ENCODE measurements at places on chromosomes 16 and 17.

GRCh38 chr17:65954148-65954449 is 237.8 kb downstream of the CEP112 start:
- H3K36me3 ChIP-seq = no peaks in the 10 kb centered on the region
- peaks cover 28% of the 10 kb centered on the region for H3K27me3 ChIP-seq
- no peak overlapping the region for H3K4me3 ChIP-seq
- no peak for DNase-seq
- no peaks in the 10 kb centered on the region for H3K4me1 ChIP-seq

DNA sequence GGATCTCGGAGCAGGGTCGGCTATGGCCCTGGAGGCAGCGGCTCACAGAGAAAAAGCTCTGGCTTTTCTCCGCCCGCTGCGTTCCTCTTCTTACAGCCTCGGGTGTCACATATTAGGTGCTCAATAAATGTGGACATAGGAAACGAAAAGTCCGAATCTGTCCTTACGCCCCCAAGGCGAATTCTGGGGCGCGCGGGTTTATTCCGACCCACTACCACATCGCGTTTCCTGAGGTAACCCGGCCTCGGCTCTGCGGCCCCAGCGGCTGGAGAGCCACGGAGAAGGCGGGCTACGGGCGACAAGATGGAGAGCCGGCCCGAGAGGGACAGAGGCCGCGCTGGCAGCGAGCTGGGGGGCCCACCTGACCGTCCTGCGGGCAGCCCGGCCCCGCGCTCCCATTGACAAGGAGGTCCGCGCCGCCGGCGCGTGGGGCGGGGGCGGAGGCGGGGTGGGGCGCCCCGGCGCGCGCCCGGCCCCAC is 573 bp upstream of the GNAO1 start:
- peaks cover 33% of the 10 kb centered on the region for H3K27me3 ChIP-seq
- no peak overlapping the region for H3K4me3 ChIP-seq
- H3K36me3 ChIP-seq = no peaks in the 10 kb centered on the region

DNA sequence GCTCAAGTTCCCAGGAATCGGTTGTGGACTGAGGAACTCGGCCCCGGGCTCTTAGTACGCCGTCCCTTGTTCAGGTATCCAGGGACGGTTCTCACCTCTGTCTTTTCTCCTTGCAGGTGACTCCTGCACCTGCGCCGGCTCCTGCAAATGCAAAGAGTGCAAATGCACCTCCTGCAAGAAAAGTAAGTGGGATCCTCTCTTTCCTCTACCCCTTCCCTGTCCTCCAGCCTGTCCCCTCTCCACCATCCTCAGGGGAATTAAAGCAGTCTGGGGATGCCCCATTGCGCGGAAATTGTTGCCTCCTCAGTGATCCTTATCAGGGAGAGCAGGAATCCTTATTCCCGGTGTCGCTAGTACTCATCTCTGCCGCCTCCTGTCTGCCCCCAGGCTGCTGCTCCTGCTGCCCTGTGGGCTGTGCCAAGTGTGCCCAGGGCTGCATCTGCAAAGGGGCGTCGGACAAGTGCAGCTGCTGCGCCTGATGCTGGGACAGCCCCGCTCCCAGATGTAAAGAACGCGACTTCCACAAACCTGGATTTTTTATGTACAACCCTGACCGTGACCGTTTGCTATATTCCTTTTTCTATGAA is 585 bp downstream of the MT2A start:
- no peaks in the 10 kb centered on the region for H3K27me3 ChIP-seq
- peak overlapping the region; percentile 89 for H3K27ac ChIP-seq
- DNase-seq = no peak
- H3K4me1 ChIP-seq = peaks cover 60% of the 10 kb centered on the region

GRCh38 chr17:28471531-28472342 is 1.7 kb upstream of the SLC13A2 start:
- H3K27ac ChIP-seq = no peak overlapping the region
- H3K36me3 ChIP-seq = no peaks in the 10 kb centered on the region
- peaks cover 13% of the 10 kb centered on the region for H3K27me3 ChIP-seq
- no peak overlapping the region for H3K4me3 ChIP-seq
- DNase-seq = no peak
- peaks cover 30% of the 10 kb centered on the region for H3K4me1 ChIP-seq

GRCh38 chr16:21301895-21302291 is 23.8 kb upstream of the CRYM start:
- no peak for DNase-seq
- no peak overlapping the region for H3K27ac ChIP-seq
- no peaks in the 10 kb centered on the region for H3K36me3 ChIP-seq
- H3K4me3 ChIP-seq = peak overlapping the region; percentile 79
- H3K27me3 ChIP-seq = peaks cover 45% of the 10 kb centered on the region

- H3K36me3 ChIP-seq = peaks cover 14% of the 10 kb centered on the region
- no peak overlapping the region for H3K4me3 ChIP-seq
- no peaks in the 10 kb centered on the region for H3K27me3 ChIP-seq
- DNase-seq = no peak
- H3K27ac ChIP-seq = no peak overlapping the region
- peaks cover 13% of the 10 kb centered on the region for H3K4me1 ChIP-seq
Observed at GRCh38 chr17:82489117-82489516, 30.4 kb upstream of the FOXK2 start.

DNA sequence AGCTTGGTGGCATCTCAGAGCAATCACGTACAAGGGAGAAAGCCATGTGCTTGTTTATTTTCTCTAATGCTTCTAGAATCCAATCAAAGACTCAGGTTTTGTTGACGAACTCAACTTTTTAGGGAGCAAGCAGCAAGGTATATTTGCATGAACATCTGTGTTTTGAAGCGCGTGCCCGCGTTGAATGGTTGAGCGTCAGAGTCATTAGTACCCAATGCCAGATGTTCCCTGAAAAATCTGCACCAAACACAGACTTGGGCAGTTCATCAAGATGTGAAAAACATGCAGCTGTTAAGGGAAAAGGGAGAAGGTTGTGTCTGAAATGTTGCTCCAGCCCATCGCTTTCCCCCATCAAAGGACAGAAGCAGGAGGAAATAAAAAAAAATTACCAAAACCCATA is 170.4 kb downstream of the SNX29 start:
- DNase-seq = no peak
- H3K27me3 ChIP-seq = no peaks in the 10 kb centered on the region
- H3K36me3 ChIP-seq = no peaks in the 10 kb centered on the region

All from natural killer cell treated with Interleukin-12 subunit alpha and Interleukin-12 subunit beta and Interleukin-15 and Interleukin-18, amount 100 ng/mL, for 72 hours (primary cell).